ENCODE measurements at places on chromosomes 2 and 18.

DNA sequence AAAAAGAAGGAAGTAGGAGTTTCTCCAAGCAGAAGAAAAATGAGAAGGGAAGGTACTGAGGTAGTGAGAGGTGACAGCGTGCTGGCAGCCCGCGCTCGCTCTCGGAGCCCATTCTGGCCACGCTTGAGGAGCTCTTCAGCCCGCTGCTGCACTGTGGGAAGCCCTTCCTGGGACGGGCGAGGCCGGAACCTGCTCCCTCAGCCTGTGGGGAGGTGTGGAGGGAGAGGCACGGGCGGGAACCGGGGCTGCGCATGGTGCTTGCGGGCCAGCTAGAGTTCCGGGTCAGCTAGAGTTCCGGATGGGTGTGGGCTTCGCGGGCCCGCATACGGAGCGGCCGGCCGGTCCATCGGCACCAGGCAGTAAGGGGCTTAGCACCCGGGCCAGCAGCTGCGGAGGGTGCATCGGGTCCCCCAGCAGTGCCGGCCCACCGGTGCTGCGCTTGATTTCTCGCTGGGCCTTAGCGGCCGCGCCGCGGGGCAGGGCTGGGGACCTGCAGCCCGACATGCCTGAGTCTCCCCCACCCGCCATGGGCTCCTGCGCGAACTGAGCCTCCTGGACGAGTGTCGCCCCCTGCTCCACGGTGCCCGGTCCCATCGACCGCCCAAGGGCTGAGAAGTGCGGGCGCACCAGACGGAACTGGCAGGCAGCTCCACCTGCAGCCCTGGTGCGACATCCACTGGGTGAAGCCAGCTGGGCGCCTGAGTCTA is 11.1 kb upstream of the CYS1 start:
- DNase-seq: no peak

- DNase-seq: no peak
Measured at GRCh38 chr2:27021253-27022049, 11.3 kb upstream of the TMEM214 start.

DNA sequence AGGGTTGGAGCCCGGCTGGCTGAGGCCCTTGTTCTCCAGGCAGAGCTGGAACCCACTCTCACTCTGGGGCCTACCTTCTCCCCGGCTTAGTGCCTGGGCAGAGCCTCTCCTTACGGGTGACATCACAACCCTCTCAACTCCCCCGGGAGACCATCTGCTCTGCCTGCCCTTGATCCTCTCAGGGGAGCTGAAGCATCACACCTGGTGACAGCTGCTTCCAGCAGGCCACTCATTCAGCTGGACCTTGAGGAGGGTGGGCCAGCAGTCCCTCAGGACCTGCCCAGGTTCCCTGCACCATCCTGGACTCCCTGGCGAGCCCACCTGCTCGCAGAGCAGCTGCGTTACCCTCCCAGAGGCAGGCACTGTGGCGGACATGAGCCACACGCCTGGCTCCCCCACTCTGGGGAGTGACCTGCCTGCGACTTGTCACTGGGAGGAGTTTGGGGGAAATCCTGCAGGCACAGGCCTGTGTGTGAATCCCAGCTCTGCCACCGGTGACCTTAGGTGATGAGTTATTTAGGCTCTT is 13.1 kb downstream of the HS6ST1 start:
- DNase-seq: no peak

GRCh38 chr2:151927501-151928221 is 99.4 kb upstream of the ARL5A start:
- DNase-seq: no peak

- no peak for DNase-seq
Measured at GRCh38 chr2:74017223-74017622, 32.5 kb downstream of the TET3 start.

DNA sequence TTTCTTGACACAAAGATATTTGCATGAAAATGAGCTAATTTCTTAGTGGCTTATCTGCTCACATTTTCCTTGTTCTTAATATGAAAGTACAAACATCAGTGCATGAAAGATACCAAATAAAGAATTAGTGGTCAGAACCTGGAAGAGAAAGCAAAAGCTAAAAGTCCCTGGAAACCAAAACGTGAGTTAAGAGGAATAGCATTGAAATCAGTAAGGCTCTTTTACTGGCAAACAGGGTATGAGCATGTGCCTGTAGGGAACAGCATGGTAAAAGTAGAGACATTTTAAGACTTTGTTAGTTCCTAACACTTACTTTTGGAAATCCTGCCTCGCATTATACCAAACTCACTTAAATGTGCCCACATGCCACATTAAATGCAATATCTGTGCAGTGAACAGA is 31.9 kb upstream of the CWC22 start:
- DNase-seq: no peak
